Ecto neural progenitor cell (in vitro differentiated cells): ENCODE measurements at places on chromosomes 6 and 20.

DNA sequence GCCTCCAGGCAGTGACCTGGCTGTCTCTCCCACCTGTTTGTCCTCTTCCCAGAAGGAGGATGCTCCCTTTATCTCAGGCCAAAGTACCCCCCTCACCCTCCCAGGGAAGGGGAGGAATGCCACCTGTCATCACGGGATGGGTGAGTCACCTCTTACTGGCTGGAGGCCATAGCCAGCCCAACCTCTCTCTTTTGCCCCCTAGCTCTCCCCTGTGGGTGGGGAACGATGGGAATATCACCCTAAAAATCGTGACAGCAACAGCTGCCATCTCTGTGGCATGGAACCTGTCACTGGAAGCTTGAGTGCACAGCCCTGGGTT lies 137.5 kb upstream of the PTPN1 start:
- DNase-seq: no peak

GRCh38 chr6:142771162-142771561 lies 173.8 kb downstream of the HIVEP2 start:
- DNase-seq: no peak

GRCh38 chr20:22794200-22794599 lies 209.8 kb upstream of the FOXA2 start:
- no peak for DNase-seq

DNA sequence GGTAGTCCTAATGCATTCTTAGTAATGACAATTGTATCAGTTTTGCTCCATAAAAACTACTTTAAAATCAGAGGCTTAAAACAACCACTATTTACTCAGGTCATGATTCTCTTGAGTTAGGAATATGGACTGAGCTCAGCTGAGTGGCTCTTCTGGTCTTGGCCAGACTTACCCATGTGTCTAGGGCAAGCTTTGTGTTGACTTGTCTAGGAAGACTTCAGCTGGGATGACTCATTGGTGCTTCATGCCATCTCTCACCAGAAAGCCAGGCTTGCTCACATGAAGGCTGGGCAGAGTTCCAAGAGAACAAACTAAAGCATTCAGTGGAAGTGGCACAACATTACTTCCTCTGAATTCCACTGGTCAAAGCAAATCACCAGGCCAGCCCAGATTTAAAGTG lies 155.3 kb downstream of the DHX35 start:
- no peak for DNase-seq

GRCh38 chr6:43242908-43243663 lies at the start of gene TTBK1:
TTBK1 (plus strand) TSS chr6:43243481; CDS start chr6:43246661, 3,180 bp downstream.
- DNase-seq: peak; percentile 64

DNA sequence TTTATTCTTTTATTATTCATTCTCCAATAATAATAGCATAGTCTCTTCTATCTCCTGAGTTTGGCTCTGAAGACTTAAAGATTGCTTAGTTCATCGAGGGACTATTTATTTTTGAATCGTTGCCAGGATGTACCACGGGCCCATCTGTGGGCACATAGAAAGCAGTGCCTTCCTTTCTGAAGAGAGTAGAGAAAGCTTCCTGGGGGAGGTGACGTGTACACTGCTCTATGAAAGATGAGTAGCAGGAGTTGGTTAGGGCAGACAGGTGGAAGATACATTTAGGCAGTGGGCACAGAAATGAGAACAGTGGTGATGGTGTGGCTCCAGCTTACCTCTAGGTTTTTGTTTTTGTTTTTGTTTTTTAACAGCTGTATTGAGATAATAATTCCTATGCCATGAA lies 98.4 kb downstream of the CDKAL1 start:
- no peak for DNase-seq

GRCh38 chr6:139231206-139231605 lies 60.6 kb downstream of the TXLNB start:
- no peak for DNase-seq

DNA sequence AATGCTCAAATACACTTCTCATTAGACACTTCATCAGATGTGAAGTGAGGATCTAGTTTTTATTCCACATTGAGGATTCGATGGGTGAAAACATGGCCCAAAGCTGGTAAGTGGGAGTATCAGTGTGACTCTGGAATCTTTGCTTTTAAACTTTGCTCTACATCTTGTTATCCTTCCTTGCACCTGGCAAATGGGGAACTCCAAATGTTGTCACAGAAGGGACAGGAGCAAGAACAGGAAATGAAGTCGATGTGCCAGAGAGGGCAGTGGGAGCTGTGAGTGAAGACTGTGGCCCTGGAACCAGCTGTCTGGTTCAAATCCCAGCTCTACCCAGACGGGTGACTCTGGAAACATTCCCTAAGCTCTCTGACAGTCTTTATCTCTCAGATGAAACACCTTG lies 86.7 kb upstream of the AGPAT4 start:
- no peak for DNase-seq

DNA sequence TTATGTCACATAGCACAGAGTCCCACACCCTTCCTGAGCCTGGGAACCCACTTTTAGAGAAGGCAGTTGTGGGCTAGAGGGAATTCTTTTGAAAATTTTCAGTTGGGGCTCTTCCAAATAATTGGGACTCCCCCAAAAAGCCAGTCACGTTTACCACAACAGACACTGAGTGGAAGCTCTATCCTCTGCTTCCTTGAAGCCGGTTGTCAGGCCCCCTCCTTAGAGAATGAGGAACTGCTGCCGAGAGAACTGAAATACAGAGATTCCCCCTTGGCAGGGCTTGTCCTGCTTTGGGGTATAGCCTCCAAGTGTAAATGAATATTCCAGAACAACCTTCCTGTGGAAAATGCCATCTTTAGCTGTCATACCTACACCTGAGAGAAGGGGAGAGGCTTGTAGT lies 2.7 kb upstream of the JAG1 start:
- DNase-seq: no peak

DNA sequence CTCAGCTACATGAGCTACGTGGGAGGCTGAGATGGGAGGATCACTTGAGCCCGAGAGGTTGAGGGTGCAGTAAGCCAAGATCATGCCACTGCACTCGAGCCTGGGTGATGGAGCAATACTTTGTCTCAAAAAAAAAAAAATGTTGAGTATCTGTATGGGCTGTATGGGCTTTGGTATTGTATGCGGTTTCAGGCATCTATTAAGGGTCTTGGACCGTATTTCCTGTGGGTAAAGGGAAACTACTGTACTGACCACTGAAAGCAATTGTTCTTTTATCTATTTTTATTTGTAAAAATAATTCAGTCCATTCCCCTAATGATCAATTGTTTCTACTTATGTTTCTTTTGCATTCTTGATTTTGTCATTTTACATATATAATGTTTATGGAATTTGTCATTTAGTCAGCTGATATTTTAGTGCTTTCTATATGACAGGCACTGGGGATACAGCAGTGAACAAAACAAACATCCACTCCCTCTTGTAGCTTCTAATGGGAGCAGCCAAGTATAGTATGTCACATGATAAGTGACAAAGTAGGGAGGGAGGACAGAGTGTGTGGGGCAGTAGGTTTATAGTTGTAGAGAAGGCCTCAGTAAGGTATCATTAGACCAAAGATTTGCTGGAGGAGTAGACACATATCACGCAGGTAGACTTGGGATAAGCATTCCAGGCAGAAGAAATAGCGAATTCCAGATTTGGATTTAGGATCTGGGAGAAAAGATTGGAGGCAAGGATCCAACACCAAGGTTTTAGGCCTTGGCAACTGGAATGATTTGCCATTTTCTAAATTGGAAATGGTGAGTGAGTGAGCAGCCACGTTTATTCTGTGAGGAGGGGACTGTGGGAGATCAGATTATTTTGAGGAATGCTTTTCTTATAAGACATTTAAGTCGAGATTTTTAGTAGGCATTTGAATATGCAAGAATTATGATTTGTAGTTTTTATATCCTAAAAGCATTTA lies 6.0 kb downstream of the PCMT1 start:
- no peak for DNase-seq

DNA sequence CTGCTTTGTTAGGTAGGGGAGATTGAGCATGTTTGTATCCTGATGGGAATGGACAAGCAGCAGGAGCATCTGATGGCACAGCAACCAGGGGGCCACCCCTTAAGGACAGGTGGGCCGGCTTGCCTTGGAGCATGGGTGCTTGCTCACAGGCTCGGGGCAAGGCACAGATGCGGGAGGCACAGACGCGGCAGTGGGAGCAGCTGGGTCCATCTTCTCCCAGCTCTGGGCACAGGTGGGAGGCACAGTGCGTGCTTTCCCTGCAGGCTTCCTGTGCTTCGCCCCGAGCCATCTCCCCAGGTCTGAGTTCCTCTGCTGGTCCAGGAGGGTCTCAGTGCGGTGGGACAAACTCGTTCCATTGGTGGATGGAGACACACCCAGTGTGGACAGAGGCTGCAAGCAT lies 73.6 kb upstream of the BHLHE23 start:
- DNase-seq: no peak

DNA sequence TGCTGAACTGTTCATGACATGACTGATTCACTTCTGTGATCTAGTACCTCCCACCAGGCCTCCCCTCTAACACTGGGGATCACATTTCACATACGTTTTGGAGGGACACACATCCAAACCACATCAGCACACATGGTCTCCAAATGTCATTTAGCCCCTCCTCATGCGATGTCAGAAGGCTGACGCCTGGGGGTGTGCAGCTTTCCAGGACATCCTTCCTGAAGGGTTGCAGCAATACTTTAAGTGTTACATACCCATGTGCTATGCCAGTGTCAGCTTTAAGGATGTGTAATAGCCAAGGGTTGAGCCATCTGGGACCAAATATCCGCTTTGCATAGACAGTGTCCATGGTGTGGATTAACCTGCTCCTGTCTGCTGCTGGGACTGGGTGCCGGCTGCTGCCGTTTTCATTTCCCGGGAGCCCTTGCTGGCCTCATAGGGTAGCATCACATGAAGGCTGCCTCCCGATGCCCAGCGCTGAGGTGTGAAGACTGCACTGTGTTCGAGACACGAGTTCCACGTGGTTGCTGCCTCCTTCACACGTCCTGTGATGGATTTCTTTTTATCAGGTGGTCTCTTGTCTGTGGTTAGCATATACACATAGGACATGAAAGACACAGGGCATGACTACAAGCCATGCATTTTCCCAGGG lies 219.0 kb downstream of the THBS2 start:
- DNase-seq: no peak

- DNase-seq: no peak
Measured at GRCh38 chr20:52869698-52870501, 102.3 kb upstream of the TSHZ2 start.

DNA sequence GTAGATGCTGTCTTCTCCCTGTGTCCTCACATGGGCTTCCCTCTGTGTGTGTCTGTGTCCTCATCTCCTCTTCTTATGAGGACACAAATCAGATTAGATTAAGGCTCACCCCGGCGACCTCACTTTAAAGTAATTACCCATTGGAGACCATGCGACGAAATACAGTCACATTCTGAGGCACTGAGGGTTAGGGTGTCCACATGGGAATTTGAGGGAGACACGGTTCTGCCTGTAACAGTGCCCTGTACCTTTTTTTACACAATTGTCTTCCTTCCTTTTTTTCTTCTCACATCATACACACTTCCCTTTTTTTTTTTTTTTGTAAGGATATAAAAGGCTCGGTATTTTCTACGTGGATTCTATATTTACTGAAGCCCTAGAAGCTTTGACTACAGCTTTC lies 48.9 kb downstream of the DEK start:
- DNase-seq: no peak

DNA sequence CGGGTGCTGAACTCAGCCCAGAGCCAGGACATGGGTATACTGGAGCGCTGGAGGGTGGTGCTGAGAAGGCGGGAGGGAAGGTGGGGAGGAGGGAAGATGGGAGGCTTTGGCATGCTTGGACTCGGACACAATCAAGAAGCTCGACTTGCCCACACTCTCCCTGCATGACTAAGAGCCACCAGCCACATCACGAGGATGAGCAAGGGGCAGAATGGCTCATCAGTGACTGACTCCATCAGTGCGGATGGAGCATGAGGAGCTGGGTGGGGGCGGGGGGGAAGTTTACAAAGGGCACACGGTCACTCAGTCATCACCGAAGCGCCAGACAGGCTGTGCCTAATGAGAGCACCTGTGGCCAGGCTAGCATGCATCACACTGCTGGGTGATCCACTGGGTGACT lies 222.8 kb downstream of the KIF16B start:
- no peak for DNase-seq

- DNase-seq: no peak
Measured at GRCh38 chr6:21070620-21071019, 522.9 kb upstream of the SOX4 start.

DNA sequence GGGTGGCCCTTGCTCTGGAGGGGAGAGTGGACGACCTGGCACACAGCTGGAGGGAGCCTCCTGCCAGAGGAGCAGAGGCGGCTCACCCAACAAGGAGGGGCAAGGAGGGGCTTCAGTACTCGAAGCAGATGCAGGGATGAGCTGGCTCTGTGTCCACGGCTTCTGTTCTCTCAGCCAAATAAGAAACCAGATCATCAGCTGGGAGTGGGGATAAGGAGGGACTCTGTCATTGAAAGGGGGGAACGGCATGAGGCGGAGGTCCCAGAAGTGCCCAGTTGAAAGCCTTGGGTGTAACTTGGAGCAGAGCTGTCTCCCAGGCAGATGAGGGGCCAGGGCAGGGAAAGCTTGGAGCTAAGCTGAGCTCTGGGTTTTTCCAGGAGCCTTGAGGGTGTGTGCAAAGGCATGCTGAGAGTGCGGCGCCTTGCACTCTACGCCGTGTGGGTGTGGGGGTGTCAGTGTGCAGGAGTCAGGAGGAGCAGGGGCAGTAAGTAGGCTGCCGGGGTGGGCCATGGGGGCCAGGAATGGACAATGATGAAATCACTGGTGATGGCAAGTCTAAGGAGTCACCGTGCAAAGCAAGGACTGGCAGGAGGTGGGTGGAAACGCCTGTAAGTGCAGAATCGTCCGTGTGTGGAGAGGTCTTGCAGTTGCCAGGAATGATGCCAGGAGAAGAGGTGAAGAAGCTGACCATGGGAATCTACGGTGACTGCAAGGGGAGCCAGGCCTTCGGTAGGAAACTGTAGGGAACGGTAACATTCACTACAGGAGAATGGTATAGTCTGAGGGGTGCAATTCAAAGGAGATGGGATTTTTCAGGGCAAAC lies 85.4 kb upstream of the FOXQ1 start:
- peak; percentile 39 for DNase-seq

- no peak for DNase-seq
Measured at GRCh38 chr20:16654858-16655535, 74.8 kb upstream of the SNRPB2 start.

- no peak for DNase-seq
Measured at GRCh38 chr6:151324488-151324825, 66.9 kb downstream of the ZBTB2 start.

- DNase-seq: no peak
Measured at GRCh38 chr6:17305219-17306001, 24.2 kb downstream of the RBM24 start.

DNA sequence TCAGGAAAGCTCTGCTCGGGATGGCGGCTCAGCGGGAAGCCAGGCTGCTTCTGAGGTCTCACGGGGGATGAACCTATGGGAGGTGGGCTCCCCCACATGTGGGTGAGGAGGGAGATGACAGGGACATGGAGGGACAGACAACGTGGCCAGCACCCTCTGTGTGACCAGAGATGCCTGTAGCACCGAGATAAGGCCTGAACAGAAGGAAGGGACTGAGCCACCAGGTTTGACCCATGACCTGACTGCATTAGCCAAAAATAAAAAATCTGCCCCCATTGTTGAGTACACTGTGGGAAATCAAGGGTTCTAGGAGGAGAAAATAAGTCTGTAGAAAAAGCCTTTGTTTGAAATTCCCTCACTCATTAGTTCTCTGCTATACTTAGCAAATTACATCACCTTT lies 105.7 kb downstream of the RNASET2 start:
- no peak for DNase-seq
